Brain pericyte (primary cell): ENCODE measurements at places on chromosomes 3 and 15.

GRCh38 chr15:42719043-42719442 is 17.9 kb downstream of the CDAN1 start:
- DNase-seq, result no peak

DNA sequence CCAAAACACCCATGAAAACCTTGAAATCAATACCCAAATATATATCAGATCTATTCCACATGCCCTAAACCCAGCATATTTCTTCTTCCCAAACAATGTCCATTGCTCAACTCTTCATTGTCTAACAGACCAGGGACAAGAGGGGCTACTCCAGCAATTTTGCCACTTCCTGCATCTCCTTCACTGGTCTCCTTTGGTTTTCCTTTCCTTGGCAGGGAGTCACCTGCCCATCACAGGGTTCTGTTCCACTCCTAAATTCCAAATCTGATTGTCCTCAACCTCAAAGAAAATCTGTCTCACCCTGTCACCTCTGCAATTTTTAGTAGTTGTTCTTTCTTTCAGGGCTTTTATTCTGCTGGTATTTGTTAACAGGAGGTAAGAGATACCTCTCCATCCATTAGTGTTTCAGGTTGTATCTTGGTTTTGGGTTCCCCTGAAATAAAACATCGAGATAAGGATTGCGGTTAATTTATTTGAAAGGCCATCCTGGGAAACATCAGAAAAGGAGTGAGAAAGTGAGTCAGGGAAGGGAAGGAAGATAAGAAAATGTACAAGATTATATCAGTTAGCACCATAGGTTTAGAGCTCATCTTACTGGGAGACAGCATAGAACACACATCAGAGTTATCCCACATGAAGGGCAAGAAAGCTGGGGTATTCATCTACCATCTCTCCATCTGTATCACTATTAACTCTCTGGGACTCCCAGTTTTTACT is 13.6 kb downstream of the ZBED2 start:
- DNase-seq, result no peak

DNA sequence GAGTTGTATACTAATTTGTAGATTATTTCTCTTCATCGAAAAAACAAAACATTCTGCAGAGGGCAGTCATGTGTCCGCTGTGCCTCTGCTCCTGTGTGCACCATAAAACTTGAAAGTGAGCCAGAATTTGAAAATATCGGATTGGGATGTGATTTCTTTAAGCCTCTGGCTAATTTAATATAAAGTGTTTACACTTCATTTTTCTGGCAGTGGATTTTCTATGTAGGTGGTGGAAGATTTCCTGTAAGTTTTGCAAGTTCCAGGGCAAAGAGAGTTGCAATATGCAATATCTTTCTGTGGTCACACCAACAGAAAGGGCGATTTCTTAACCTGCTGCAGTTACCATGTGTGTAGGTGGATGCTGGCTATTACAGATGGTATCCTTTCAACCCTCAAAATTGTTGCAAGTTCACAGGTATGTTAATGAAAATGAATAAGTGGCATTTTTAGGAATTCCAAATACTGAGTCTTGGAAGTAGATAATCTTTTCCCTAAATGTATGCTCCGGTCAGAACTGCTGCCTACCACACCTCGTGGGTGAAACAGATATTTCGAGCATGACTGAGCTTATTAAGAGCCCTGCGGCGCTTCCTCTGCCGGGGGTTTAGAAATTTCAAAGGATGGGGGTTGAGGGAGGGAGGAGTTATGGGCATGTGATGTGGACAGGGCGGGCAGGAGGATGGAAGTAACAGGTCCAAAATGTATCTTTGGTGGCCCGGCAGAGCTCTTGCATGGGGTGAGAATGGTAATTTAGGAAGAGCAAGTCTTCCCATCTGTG is 134.0 kb downstream of the PGPEP1L start:
- no peak for DNase-seq

DNA sequence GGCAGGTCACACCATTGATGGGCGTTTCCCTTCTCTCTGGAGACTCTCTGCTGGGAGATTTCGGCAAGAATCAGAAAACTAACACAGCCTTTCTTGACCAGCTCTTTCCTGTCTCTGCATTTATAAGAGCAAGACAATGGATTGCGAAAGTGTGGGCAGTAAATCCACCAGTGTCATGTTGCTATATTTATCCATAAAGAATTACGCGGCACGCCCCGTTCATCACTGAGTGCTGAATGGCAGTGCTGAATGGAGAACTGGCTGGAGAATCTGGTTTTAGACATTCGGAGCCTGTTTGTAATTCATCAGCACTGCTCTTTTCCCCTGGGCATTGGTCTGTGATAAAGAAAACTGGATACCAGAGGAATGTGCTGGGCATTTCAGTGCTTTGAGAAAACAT is 2.0 kb upstream of the CEMIP start:
- no peak for DNase-seq

- no peak for DNase-seq
Observed at GRCh38 chr3:60759439-60759838, 491.8 kb downstream of the FHIT start.

- no peak for DNase-seq
Observed at GRCh38 chr15:25508369-25509002, 69.7 kb upstream of the UBE3A start.

- no peak for DNase-seq
Observed at GRCh38 chr3:156429125-156429524, 125.8 kb downstream of the SSR3 start.

- no peak for DNase-seq
Observed at GRCh38 chr3:53436828-53437227, 57.6 kb upstream of the CACNA1D start.

GRCh38 chr3:118548434-118548833 is 486.2 kb downstream of the IGSF11 start:
- DNase-seq, result no peak

DNA sequence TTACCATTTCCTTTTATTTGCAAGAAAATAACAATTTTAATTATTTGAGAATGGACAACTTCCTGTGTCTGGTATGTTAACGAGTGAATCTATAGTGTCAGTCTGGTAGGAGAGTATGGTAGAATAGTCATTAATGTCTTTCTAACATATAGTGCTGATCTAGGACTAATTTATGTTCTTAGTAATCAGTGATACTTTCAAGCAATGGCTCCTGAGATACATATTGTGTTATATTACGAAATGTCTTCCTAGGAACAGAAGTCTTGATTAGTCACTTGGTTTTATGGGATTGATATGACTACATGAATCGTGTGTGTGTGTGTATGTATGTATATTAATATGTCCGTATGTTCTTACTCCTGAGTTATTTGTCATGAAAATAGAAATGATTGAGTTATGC is 66.6 kb upstream of the PAQR5 start:
- DNase-seq, result no peak

DNA sequence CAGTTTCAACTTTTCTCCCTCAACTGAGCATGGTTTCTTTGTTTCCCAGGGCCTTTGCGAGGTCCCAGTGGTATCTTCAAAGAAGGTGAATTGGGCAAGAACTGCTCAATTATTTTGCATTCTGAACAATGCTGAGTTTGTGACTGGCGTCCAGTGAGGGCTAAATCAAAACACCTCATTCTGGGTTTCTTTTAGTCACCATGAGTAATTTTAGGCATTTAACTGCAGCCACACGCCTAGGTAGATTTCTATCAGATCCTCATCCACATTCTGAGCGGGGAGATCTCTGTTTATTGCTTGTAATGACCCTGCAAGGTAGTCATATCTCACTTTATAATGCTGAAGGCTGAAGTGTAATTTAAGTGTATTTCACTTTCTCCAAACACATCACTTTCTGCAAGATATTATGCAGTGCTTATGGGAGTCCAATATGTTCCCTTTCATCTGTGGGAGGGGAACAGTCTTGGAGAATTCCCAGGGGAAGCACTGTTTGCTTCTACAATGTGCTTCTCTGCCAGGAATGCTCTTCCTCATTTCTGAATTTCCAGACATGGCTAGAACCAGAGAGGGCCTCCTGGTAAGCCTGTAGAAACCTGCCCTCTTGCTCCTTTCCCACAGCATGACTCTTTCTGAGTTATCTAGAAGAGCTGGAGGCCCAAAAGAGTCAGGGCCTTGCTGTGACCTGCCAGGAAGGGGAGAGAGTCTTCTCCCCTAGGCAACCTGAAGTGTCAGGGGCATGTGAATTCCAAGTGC is 91.7 kb downstream of the FRMD4B start:
- peak; percentile 27 for DNase-seq

DNA sequence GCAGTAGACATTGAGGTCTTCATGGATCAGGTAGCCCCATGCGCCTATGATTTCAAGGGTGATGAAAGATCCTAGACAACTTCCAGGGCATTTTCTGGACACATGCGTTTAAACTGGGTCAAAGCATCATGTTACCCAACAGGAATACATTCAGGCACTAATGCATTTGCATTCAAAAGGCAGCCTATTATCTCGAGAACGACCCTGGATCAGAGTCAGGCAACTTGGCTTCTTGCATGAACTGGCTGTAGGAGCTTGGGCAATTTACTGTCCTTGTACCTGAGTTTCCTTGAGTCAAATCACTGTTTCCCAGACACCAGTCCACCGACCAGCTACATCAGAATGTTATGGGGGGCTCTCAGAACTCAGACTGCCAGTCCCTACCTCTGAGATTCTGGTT is 51.5 kb upstream of the CHST2 start:
- DNase-seq, result no peak

GRCh38 chr15:29556380-29556779 is 265.9 kb downstream of the TJP1 start:
- no peak for DNase-seq

DNA sequence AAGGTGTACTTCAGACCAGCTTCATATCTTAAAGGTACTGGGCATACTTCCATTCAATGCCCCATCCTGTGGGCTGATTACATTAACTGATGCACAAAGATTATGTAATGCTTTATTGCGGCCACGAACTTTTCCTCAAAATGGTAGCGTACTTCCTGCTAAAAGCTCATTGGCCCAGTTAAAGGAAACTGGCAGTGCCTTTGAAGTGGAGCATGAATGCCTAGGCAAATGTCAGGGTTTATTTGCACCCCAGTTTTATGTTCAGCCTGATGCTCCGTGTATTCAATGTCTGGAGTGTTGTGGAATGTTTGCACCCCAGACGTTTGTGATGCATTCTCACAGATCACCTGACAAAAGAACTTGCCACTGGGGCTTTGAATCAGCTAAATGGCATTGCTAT is 3.4 kb downstream of the SKIL start:
- no peak for DNase-seq

DNA sequence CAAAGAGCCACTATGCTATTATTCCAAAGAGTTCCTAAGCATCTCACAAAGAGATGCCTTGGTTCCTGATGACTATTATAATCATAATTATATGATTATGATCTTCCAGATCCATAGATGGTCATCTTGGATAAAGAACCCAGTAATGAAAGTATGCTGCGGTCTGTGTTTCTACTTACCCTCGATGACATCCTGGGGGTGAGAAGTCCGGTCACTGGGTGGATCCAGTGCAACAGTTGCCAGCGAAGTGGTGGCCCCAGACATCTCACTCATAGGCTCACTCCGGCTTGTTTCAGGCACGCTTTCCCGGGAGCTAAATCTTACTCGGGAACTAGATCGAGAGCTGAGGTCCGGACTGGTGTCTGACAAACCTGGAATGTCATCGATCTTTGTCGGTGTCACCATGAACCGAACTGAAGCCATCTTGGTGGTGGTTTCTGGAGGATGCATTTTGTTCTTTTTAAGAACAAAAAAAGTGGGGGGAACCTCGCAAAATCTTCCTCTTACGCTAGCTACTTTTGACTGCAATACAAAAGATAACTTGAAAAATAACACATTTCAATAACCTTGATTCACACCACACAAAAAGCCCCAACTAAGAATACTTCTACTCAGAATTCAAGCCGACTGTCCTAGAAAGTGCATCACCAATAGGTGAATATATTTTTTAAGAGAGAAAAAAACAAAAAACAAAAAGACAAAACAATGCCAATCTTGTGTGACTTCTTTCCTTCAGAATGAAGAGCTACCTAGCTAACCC is 1.2 kb downstream of the SLC12A6 start:
- no peak for DNase-seq
